ENCODE measurements at places on chromosomes 3 and 15.
A peak's percentile ranks its signal among the peaks of the same experiment; 100 is the strongest.

DNA sequence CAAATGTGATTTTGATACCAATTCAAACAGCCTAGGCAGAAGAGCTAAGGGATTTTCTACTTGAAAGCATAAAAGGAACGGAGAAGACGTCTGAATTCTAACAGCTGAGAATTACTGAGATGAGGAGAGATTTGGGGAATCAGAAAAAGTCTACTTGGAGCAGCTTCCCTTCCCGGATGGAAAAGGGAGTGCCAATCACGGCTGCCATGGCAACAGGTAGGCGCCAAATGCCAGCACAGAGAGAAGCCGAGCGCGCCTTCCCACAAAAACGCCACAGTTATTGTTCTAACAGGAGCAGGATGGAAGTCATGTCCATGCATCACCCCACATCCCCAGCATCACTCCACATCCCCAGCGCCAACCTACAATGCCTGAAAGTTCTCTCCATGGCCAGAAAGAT lies 63.5 kb upstream of the PRR20G start:
- DNase-seq: no peak

DNA sequence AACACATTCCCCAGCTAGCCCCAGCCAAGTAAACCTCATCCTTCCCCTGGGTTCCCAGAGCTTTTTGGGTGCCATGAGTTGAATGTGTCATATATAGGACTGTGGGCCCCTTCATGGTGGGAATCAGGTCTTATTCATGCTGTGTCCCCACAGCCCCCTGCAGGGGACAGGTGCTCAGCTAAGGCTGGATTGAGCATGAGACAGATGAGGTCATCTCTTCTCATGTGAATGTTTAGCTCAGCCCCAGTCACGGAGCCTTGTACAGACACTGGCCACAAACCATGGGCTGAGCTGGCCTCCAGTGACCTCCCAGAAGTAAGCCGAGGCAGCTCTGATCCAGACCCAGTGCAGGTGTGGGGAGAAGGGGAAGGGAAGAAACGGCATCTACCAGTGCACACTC lies 70.7 kb downstream of the C3orf70 start:
- peak; percentile 26 for DNase-seq

- DNase-seq: no peak
Observed at GRCh38 chr3:183475016-183475763, 46.8 kb upstream of the MCF2L2 start.

GRCh38 chr3:56997675-56998074 lies 62.8 kb upstream of the SPATA12 start:
- peak; percentile 47 for DNase-seq

DNA sequence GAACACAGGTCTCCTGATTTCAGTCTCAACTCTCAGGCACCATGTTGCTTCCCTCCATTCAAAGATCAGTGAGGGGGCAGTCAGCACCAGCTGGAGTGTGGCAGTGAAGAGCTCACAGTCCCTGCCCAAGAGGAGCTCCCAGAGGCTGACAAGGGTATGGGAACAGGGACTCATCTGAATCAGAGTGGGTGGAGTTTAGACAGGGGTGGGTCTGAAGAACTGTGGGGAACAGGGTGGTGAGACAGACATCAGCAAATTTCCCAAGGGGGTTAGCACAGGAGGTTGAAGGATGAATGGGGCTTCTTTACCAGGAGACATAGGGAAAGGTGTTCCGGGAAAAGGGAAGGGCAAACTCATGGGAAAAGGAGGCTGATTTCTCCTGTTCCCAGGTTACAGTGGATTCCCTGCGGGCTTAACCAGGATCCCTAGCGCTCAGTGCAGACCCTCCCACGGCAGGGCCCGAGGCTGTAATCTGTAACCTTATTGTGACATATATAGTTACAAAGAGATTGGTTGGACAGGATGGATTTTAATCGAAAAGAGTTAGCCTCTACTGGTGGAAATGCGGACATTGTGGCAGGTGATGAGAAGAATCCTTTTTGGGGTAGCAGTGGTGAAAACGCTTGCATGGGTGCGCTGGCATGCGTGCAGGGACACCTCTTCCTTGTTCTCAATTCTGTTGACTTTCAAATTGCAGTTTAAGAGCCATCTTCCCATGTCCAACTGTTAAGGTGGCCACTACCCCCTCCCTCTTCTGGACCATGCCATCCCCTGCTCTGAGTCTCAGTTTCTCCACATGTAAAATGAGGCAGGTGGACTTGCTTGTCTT lies 160.3 kb downstream of the SMAD6 start:
- no peak for DNase-seq

DNA sequence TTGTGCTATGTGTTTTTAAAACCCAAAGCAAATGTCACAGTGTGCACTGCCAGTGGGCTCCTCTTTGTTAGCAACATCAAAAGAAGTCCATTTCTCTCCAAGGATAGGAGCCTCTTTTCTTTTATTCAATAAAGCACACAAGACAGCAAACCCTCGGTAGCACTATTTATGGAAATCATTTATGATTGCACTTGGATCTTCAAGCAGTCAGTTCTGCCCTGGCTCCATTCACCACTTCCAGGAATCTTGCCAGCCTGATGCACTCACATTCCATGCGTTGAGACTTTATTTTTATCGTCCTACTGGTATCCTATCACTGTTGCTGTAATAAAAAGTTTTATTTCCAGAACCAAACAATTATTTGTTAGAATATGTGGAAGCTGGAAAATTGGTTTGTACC lies 412.1 kb downstream of the TBL1XR1 start:
- DNase-seq: no peak

- DNase-seq: no peak
Observed at GRCh38 chr3:193237030-193237429, 4.0 kb upstream of the PLAAT1 start.

- DNase-seq: peak; percentile 92
Observed at GRCh38 chr3:8776406-8776805, 7.0 kb upstream of the OXTR start.

GRCh38 chr3:17577796-17578520 lies 164.5 kb downstream of the TBC1D5 start:
- DNase-seq: peak; percentile 4

DNA sequence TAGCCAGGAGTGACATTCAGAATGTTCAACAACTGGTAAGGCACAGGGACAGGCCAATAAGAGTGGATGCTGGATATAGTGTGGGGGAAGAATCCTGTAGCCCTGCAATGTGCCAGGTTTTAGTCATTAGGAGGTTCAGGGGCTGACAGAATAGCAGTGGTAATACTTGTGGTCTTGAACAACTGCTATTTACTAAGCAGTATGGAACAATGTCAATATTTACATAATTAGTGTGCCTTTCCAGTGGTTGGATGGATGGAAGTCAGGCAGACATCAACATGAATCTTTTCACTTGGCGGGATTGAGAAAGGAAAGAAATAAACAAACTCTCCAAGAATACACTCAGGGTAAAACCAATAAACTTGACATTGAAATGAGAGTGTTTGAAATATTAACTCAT lies 55.1 kb downstream of the OTOL1 start:
- DNase-seq: no peak

GRCh38 chr15:81274255-81274654 lies 49.7 kb downstream of the STARD5 start:
- no peak for DNase-seq

GRCh38 chr3:46013316-46014094 lies 13.8 kb downstream of the XCR1 start:
- DNase-seq: no peak

DNA sequence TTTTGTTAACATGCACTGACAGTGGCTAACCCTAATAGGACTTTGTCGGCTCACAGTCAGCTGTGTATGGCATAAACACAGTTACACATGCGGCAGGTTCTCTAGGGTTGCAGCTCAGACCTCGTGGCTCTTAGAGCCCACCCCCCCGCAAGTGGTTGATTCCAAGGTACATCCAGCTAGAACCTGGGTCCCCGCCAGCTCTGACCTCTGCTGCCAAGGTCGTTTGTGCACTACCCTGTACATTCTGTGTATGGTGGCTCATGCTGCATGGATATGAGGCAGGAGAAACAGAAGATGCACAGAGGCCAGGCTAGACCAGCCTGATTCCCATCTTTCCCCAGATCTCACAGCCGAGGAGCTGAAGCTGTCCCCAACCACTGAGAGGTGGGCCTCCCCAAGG lies 25.9 kb downstream of the PRR20G start:
- DNase-seq: no peak

- DNase-seq: no peak
Observed at GRCh38 chr15:62477929-62478328, 312.8 kb upstream of the C2CD4B start.

GRCh38 chr3:170751899-170752293 lies 118.1 kb downstream of the RPL22L1 start:
- peak; percentile 48 for DNase-seq

DNA sequence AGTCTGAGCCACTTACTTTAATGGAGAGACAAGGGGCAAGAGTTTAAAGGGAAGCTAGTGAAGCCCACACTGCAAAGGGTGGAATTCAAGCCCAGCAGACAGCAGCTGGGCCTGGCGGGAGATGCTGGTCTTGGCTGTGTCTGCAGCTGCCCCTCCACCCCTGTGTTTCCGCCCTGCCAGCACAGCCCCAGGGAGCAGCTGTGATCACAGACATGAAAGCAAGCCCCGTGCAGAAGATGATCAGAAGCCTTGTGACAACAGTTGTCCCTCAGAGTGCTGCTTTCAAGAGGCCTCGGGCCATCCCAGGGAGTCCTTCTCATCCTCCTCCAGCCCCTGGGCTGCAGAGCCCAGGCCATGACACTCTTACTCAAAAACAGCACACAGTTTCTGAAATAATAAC lies 24.1 kb upstream of the SLC6A1 start:
- no peak for DNase-seq

DNA sequence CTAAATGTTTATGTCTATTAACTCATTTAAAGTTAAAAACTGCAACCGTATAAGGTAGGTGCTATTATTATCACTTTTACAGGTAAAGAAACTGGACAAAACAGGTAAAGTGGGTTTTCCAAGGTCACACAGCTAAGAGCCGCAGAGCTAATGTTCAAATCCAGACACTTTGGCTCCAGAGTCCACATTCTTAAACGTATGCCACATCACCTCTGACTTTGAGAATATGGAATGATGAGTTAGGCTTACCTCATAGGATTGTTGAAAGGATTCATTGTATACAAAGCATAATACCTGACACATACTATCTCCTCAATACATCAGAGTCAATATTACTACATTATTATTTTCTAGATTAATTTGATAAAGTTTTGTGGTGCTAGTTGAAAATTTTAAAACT lies 240.9 kb upstream of the STT3B start:
- DNase-seq: no peak

DNA sequence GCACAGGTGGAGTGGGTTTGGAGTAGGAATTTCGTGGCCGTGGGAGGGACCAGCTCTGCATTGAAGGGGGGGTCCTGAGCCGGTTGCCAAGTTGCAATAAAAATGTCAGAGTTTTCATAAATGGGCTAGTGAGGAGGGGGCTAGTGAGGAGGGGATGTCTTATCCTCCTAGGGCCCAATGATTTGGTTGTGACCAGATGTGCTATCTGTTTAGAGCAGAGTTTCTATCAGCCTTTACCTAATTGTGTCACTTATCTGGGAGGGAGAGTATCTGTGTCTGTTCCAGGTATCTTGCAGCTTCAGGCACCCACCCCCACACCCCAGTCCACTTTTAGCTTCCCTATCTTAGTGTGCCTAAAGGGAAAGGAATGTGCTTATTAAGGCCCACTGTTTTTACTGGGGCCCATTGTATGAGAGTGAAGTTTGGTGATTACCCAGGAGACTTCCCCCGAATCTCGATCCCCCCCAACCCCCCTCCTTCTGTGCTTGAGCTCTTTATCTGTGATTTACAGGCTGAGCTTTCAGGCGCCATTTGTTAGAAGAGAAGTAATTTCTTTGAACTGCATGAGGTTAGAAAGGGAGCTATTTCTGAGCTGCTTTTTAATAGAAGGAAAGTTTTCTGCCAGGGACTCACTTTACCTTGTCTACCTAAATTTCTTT lies 42.6 kb downstream of the PPCDC start:
- no peak for DNase-seq

DNA sequence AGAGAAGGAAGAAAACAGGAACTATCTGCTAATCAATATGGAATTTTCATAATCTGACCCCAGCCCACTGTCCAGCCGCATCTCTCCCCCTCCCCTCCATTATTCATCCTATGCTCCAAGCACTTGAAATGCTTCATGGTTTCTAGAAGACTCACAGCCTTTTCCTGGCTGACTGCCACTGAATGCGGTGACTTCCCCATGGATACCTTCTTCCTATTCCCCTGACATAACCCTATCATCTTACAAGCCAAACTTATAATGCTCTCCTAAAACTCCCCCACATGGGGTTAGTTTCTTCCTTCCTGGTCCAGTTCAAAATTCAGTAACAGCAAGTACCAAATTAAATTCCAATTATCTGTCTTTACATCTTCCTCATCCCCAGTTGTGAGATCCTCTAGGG lies 31.2 kb upstream of the PTX3 start:
- DNase-seq: peak; percentile 88

DNA sequence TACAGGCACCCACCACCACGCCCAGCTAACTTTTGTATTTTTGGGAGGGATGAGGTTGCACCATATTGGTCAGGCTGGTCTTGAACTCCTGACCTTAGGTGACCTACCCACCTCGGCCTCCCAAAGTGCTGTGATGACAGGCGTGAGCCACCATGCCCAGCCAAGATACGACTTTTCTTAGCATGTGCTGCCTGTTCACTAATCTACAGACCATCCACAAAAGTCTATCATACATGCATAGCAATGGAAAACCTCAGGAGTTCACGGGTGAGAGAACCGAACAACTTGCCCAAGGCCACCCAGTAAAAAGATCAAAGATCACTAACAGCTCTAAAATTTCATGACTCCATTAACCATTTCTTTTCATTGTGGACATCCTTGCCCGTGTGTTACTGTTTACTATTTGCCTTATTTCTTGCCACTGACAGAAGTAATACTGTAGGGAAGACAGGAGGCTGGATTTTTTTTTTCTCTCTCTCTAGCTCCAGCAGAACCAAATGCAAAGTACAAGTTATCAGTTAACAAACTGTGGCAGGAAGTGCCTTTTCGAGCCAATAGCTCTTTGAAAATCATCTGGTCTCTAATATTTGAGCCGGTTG lies 92.3 kb downstream of the FOXP1 start:
- DNase-seq: no peak

DNA sequence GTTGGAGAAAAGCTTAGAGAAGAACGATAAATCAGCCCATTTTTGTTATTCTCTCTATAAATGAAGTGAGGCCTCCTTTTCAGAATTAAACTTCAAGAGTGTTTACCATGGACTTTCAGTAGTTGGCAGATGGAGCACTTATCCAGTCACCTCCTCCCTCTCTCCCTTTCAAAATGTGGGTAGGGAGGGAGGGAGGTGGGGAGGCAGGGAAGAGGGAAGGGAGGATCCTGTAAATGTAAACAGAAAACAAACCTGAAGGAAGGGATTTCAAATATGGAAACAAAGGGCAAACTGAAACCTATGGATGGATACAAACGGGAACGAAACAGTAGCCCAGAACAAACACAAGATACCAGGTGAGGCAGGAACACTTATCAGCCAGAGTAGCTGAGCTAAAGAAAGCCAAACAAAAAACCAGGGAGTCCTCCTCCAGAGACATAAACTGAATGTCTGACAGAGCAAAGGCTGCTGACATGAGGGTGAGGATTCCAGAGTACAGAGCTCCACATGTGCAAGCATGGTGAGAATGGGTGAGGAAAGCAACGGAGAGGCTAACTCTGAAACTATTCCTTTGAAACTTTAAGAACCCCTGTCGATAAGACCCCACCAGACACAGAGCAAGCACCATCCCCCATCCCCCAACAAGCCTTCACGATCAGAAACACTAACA lies 41.0 kb upstream of the GP5 start:
- no peak for DNase-seq
